Activated CD8-positive, alpha-beta T cell treated with anti-CD3 and anti-CD28 coated beads for 36 hours (primary cell): ENCODE measurements at places on chromosomes 7 and 10. TPM values are rescaled to one million over a fixed set of nuclear protein-coding genes. Genes with fewer than 3 reads are reported as not detected.

DNA sequence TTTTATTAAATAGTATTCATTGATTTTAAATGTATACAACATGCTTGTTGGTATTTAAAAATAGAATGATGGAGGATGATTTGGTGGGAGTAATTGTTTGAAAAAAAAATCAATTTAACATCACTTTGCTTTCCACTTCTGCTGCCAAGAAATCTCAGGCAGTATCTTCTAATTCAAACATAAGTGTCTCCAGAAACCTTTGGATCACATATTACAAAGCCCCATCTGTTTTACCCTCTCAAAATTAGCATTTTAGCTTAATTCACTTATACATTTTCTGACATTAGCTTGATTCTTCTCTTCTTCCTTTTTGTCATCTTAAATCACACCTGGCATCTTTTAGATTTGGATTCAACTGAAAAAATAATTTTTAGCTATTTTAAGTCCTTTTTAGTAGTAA, 72.9 kb upstream of the KMT2C start:
- no peak for DNase-seq

- no peak for DNase-seq
Measured at GRCh38 chr10:91907914-91908336, 1.4 kb downstream of the FGFBP3 start.

DNA sequence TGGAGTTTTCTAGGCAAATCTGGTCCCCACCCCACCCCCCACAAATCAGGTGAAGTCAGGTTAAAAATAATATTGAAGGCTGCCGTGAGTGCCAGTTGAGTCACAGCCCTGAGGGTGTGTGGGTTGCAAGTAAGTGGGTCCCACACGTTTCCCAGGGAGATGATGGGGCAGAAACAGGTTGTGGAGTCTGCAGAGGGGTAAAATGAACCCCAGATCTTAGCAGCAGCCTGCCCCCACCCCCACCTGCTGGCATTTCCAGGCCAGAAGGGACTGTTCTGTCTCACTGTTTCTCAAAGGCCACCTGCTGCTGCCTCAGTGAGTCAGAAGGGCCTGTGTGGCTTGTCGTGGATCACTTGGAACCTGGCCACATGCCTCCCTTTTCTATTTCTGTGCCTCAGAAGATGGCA, 59.8 kb upstream of the SMNDC1 start:
- DNase-seq = peak; percentile 82

DNA sequence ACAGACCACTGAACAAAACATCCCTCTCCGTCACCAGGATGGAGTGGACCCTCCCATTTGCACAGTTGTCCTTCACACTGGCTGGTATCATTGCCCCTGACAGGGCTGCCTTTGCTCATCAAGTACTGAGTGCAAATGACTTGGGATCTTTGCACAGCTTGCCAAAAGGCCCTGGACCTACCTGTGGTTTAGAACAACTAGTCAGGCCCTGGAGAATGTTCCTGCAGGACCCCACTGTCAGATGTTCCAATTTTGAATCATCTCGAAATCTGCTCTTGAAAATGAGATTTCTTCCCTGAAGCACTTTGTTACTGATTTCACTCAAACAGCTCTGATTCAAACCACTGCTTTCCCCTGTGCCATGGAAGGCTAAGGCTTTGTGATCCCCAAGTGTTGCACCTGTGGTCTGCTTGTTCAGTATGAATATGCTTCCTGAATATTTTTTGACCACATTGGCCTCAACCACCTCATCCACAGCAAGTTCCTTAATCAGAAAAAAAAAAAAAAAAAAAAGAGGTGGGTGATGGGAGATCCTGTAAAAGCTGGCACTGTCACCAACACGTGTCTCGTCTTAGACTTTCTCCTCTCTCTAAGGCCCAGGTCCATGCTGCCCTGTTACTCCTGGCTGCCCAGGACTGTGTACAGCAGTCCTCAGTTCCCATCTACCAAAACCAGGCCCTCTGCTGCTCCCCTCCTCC, 2.7 kb upstream of the AOAH start:
- peak; percentile 49 for DNase-seq

GRCh38 chr7:20577441-20578071, 37.9 kb upstream of the ABCB5 start:
- DNase-seq = no peak

DNA sequence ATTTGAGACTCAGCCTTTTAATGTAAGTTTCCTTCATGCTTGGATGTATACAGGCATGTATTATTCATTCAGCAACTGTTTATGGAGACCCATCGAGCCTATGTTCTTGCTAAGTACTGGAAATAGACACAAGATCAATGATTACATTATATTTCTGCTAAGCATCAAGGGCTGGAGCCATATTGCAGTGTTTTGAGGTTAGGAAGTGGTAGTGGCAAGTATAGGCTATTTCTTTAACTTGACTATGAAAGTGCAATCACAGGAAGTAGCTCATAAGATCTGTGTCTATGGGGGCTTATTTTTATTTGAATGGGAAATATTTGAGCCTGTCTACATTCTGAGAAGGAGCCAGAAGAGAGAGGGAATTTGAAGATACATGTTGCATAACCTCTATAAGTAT, 123.8 kb downstream of the HDAC9 start:
- DNase-seq = no peak

DNA sequence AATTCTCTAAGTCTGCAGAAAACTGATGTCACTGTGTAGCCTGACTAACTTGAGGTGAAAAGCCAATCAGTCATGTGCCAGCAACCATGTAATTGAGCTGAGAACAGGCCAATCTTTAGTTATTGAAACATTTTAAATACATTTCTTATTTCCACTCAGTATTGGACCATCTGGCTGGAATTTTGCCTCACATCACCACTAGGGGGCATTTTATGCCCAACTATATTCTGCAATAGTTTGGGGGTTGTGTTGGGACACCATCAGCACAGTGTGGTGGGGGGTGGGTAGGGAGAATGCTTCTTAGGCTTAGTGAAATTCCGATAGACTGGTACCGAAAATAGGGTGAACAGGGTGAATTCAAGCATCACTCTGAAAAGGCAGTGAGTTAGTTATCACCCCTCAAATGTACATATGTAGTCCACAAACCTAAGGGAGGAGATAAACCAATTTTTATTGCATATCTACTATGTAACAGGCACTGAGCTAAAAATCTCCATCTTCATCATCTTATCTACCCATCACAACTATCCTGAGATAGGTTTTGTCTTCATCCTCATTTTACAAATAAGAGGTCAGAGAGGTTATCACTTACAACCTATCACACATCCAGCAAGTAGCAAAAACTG, 17.8 kb downstream of the NPSR1 start:
- DNase-seq = peak; percentile 34

PNLIPRP2 gene
- not detected for total RNA-seq

- no peak for DNase-seq
Measured at GRCh38 chr7:112411186-112411795, 39.0 kb upstream of the IFRD1 start.

DNA sequence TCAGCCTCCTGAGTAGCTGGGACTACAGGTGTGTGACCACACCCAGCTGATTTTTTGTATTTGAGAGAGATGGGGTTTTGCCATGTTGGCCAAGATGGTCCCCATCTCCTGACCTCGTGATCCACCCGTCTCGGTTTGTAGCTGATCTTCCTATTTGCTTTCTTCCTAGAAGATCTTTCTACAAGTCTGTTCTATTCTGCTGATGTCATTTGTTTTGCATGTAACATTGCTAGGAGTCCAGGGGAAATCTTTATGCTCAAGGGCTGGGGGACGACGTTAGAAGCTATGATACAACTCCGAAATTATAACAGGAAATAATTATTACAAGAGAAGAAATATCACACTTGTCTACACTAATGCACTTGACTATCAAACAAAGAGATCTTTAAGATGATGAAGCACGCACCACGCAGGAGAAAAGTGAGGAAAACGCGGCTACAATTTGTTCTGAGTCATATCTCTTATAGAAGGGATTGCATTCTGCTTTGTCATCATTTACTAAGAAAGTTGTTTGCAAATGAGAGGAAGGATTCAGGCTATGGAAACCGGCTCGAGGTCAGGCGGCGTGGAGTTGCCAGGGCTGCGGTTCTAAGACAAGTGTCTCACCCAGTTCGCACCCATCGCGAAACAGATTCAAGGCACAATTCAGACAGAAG, 103.0 kb upstream of the CARD11 start:
- peak; percentile 16 for DNase-seq

DNA sequence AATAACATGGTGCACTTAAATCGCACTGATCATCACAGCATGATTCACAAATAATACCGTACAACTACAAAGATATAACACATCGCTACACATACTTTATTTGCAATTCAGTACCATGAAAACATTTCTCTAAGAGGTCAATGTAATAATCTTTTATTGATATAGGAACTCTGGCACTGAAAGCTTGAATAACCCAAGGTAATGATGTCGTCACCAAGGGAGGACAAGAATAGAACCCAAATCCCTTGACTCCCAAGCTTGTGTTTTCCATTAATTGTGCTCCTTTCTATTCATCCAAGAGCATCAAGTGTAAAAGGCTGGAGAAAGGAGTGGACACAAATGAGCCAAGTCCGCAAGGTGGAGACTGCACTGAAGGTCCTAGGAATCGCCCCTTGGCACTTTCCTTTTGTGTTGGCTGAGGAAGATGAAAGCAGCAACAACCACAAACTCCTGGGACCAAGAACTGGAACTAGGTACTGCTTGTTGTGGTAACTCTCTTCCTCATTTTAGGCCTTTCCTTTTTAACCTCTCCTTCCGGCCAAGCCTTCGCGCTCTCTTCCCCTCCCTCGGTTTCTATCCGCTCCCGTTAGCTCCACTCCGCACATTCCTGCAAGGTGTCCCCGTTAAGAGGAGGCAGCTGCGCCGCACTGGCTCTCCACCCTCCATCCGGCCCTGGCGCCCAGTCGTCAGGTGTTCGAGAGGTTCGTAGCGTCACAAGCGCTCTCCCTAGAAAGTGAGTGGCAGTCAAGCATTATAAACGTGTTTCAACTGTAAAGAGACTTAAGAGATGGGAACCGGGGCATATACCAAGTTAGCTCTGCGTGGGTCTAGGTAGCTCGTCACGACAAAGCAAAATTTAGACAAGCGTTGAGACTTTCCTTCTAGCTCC, 1.0 kb upstream of the CBLL1 start:
- no peak for DNase-seq

- no peak for DNase-seq
Measured at GRCh38 chr7:108920490-108920889, 350.8 kb downstream of the DNAJB9 start.

DNA sequence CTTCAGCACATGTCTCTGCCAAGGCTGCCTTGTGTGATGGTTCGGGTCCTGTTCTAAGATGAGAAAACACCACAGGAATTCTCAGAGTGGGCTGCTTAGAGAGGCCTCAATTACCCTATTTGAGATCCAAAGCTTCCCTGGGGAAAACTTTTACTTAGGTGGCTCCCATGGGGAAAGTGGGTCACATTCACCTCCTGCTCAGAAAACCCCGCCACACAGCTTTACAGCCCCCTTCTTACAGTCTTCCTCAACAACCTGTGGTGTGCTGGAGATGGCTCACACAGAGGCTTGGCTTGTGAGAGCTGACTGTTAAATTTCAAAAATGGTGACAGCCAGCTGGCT, 36.6 kb upstream of the KCNIP2 start:
- DNase-seq = no peak

PDSS1 gene
- 16.1 TPM for total RNA-seq

GRCh38 chr7:66399566-66399965, 194.4 kb downstream of the TPST1 start:
- no peak for DNase-seq

GRCh38 chr7:39950473-39951225, 593 bp downstream of the CDK13 start:
- DNase-seq = peak; percentile 58
